ENCODE measurements at places on chromosomes 7 and 10.

GRCh38 chr10:12703813-12704212, 297.7 kb downstream of the CCDC3 start:
- peak; percentile 56 for DNase-seq

DNA sequence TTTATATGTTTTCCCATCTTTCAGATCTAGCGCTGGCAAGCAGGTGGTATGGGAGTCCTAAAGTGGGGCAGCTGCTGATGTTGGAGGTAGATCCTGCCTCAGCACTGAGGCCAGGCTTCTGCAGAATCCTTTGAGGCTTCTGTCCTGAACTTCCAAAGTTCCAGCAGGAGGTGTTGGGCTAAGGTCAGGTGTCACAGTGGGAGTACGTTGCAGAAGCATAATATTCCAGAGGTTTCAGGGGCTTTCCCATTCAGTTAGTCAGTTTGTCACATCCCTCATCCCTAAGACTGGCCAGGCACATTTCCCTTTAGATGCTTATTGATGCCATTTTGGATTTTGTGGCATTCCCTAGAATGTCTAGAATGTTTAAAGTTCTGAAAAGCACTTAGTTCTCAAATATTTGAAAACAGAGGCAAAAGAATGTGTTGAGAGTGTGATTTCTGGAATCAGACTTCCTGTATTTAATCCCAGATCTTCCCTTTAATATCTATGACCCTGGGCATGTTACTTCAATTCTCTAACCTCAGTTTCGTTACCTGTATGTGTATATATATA, 319.1 kb upstream of the PHYHIPL start:
- no peak for DNase-seq

DNA sequence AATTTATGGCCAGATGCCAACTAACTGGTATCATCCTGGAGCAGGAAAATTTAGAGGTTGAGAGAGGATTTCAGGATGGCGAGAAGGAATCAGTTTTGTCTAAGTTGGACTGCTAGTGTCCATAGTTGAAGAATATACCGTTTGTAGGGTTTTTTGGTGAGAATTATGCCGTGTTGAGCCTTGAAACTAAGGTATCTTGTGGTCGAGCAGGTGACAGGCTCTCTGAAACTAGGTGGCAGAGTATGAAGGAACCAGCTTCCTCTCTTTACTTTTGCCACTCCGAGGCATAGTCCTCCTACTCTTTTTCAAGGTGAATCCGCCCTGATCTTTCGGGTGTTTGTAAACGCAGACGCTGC, 9.7 kb downstream of the MDFIC start:
- no peak for DNase-seq

DNA sequence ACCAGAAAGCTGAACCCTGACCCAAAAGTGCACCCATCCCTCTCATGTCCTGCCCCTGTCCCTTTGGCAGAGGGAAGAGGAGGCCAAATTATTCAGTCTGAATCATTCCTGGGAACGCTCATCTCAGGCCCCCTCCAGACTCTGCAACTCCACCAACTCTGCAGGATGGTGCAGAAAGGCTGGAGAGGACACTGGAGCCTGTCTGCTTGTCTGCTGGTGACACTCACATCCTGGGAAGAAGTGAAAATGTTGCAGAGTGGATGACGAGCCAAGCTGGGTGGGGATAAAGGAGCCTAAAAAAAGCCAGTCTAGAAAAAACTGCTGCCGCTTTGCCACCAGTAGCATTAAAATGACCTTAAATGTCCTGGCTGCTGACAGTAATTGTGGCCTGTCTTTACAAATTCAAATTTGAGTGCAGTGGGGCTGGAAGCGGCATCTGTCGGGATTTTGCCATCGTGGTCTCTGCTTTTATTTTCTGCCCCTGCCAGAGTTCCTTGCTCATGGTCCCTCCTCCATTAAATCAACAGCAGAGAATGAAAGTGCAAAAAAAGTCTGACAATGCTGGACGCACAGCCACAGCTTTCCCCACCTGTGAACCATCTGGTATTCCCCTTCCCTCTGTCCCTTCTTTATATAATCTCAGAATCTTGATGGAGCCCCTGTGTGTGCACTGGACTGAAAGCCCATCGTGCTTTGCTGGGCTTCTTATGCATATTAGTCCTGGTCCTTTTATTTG, 63.9 kb downstream of the STK17A start:
- no peak for DNase-seq

- DNase-seq = no peak
Observed at GRCh38 chr10:72695496-72695895, 3.6 kb downstream of the MCU start.

GRCh38 chr7:101828301-101829020, 11.0 kb downstream of the CUX1 start:
- no peak for DNase-seq

- DNase-seq = no peak
Observed at GRCh38 chr10:77601488-77601887, 36.1 kb downstream of the KCNMA1 start.

- DNase-seq = no peak
Observed at GRCh38 chr7:108079276-108079647, 50.9 kb downstream of the LAMB4 start.

GRCh38 chr7:100687751-100688300, 6.2 kb downstream of the GIGYF1 start:
- DNase-seq = no peak

- no peak for DNase-seq
Observed at GRCh38 chr10:43976292-43976691, 327.6 kb upstream of the ZNF32 start.

- no peak for DNase-seq
Observed at GRCh38 chr10:19606968-19607367, 209.3 kb upstream of the PLXDC2 start.

DNA sequence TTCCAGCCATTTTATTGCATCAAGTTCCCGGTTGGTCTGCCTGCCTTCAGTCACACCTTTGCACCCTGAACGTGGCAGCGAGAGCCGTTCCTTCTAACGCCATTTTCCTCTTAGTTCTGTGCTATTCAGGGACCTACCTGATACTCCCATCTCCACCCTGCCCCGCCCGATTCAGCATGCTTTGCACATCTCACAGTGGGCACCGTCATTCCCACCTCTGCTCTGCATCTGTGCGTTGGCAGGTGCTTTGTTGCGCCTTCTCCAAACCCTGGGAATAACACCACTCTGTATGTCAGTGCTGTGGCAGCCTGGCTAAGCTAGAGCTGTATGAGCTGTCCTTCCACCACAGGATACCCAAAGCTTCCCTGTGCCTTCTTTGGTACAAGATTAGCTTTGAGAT, 96.8 kb downstream of the ACTR3B start:
- DNase-seq = no peak

GRCh38 chr7:128281605-128282380, 40.7 kb downstream of the LEP start:
- no peak for DNase-seq
